Stimulated activated memory B cell treated with anti-CD40 and anti-IgM and Interleukin-4, amounts not matched to agents 10 μg/mL and 1 μg/mL and 100 μg/mL, for 72 hours (primary cell): ENCODE measurements at places on chromosomes 11 and 22.

DNA sequence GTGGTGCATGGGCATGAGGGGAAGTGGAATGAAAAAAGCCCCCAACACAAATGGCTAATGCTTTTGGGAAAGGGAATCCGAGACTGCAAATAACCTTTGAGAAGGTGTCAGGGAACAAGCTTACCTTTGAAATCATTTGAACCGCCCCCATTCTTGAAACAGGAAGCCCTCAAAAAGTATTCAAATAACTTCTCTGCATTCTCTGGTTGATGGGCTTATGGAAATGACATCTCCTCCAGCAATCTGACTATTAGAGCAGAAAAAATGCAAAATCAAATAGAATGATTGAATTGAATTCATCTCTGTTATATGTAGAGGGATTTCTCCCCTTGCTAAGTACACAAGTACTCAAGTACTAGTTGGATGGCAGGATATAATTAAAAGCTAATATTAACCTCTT lies 409.9 kb downstream of the TMEM135 start:
- no peak for ATAC-seq

GRCh38 chr11:38553148-38553547 lies 1955.1 kb upstream of the RAG2 start:
- no peak for ATAC-seq

- ATAC-seq, result no peak
Observed at GRCh38 chr22:46609175-46609690, 11.0 kb upstream of the GRAMD4 start.

GRCh38 chr22:50532824-50533796 lies 3.3 kb upstream of the TYMP start:
- no peak for ATAC-seq

DNA sequence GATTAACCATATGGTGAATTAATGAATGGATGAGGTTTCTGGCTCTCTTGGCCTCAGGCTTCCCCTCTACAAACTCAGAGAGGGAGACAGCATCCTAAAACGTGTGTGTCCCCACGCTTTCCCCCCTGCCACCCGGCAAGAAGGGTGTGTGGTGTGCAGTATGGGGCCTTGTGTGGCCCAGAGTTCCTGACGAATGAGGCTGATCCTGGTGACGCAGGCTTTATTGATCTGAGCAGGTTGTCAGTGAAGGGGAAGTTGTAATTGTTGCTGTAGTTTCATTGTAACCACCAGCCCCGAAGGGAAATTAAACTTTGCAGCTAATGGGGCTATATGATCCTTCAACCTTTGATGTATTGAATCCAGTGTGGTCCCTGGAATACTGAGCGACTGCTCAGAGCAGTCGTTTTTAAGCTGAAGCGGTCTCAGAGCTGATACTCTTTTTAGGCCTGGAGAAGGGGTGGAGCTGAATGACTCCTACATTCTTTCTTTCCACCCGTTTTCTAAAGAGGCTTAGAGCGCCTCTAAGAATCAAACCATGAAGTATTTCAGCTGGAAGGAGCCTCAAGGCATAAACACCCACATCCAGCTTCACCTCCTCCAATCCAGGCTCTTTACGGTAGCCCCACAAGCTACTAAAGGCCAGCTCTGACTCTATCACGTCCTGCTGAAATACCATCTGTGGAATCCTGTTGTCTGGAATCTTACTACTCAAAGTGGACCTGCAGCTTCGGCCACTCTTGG lies 284.7 kb downstream of the MIAT start:
- no peak for ATAC-seq
